ENCODE measurements at places on chromosomes 2 and 18. TPM values are rescaled to one million over a fixed set of nuclear protein-coding genes. Genes with fewer than 3 reads are reported as not detected.
A peak's percentile ranks its signal among the peaks of the same experiment; 100 is the strongest.

- H3K36me3 ChIP-seq = no peaks in the 10 kb centered on the region
- peaks cover 24% of the 10 kb centered on the region for H3K27me3 ChIP-seq
- no peak overlapping the region for H3K4me3 ChIP-seq
- peak overlapping the region; percentile 72 for H3K27ac ChIP-seq
These were observed 16.7 kb downstream of the PKDCC start for GRCh38 chr2:42064417-42064942.

DNA sequence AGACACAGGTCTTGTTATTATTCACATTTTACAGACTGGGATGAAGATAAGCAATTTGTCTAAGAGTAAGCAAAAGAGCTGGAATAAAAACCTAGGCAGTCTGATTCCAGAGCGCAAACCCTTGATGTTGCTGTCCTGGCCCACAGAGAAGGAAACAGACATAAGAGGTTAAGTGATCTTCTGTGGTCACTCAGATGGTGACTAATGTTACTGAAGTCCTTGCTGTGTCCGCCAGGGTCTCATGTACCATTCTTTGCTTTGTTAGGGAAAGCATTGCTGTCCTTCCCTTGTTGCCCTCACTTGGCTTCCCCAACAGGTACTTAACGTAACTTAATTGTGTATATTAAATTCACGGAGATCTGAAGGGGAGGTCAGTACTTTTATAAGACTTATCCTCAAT, 14.9 kb upstream of the FAP start:
- H3K4me3 ChIP-seq = no peak overlapping the region
- no peak for DNase-seq
- H3K27ac ChIP-seq = peak overlapping the region; percentile 93
- no peaks in the 10 kb centered on the region for H3K27me3 ChIP-seq
- H3K4me1 ChIP-seq = peaks cover 56% of the 10 kb centered on the region
- no peaks in the 10 kb centered on the region for H3K36me3 ChIP-seq

DNA sequence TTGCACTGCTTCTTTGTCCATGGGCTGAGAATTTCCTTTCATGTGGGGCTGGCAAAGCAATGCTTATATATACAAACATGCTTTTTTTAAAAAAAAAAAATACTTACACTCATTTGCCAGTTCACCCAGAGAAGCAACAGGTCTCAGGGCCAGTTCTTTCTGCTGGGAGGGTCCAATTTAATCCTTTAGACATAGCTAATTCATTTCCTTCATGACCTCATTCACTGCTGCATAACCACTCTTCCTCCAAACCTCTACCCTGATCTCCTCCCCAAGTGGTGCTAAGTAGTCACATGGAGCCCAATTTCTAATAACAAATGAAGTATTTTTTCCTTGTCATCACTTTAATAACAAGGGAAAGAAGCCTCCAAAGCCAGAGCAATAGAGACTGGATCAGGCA, 17.1 kb upstream of the TMEM178A start:
- no peaks in the 10 kb centered on the region for H3K36me3 ChIP-seq
- no peak overlapping the region for H3K27ac ChIP-seq
- no peak overlapping the region for H3K4me3 ChIP-seq
- DNase-seq = no peak
- H3K27me3 ChIP-seq = no peaks in the 10 kb centered on the region
- no peaks in the 10 kb centered on the region for H3K4me1 ChIP-seq

DNA sequence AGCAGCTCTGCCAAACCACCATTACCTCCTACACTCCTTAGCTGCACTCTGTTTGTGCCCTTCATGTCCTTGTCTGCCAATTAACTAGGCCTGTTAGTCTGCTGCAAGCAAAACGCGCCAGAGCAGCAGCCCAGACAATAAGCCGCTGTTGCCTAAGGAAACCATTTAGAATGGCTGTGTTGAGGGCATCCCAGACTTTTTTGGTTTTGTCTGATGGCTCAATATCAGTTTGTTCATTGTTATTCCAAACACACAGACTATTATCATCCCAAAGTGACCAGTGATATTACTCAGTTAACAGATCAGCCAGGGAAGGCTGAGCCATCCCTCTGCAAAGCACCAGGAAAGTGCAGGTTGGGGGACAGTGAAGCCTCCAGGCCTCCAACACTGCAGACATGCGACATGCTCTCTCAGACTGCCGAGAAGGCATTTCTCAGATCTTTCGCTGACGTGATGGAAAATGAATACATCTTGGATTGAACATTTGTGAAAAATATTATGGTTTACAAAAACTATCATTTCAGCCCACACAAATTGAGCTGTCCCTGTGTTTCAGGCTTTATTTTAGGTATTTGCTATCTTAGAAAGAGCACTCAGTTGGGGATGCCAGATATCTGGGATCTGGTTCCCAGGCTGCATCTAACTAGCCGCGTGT, 182.0 kb upstream of the HNRNPA3 start:
- no peaks in the 10 kb centered on the region for H3K36me3 ChIP-seq
- no peak overlapping the region for H3K4me3 ChIP-seq
- H3K27ac ChIP-seq = no peak overlapping the region
- H3K27me3 ChIP-seq = no peaks in the 10 kb centered on the region
- no peaks in the 10 kb centered on the region for H3K4me1 ChIP-seq

DNA sequence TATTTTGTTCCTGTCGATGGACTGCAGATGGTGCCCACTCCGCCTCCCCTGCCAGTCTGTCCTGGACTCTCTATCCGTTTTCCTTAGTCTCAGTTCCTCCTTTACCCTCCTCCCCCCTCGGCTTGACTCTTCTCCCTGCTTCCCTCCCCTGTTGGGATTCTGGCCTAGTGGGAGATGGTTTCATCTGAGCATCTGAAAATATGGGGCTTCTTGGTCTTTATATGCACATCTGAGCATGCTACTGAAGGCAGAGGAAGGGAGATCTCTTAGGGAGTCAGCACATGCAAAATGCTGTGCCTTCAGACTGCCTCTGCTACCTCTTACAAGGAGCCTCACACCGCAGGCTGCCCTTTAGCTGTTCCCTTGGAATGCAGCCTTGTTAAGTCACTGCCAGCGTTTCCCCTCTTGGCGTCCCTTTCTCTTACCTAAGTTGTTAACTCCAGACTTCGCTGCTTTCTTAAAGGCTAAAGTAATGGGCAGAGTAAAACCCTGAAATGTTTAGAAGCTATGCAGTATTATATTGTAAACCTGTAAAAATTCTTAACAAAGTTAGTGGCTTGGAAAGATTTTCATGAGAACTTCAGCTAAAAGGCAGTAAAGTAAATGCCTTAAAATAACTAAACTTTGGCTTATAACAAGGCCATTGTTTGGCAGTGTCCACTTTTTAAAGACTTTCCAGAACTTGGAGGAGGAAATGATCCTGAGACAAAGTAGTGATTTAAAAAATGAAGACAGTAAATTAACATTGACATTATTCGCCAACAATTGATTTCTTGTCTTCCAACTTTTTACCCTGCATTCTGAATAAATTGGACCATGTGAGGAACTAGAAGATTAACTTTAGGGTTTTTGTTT, 49.8 kb downstream of the LDLRAD4 start:
- peaks cover 5% of the 10 kb centered on the region for H3K27me3 ChIP-seq
- H3K4me3 ChIP-seq = no peak overlapping the region
- no peaks in the 10 kb centered on the region for H3K36me3 ChIP-seq
- no peaks in the 10 kb centered on the region for H3K4me1 ChIP-seq

GRCh38 chr18:75441896-75442295, 14.4 kb upstream of the SMIM21 start:
- H3K4me1 ChIP-seq = peaks cover 11% of the 10 kb centered on the region
- no peak for DNase-seq
- no peaks in the 10 kb centered on the region for H3K27me3 ChIP-seq

DNA sequence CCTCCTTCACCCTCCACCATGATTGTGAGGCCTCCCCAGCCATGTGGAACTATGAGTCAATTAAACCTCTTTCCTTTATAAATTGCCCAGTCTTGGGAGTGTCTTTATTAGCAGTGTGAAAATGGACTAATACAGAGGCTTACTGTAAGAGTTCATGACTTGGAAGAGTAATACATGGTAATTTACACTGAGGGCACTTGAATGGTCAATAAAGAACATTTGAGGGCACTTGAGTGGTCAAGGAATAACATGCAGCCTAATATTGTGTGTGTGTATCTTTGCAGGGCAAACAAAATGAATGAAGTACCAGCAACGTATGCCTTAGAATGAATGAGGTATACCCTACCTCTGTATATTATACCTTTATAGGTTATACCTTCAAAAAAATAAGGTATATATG, 190.4 kb upstream of the SOX11 start:
- H3K4me3 ChIP-seq = no peak overlapping the region
- DNase-seq = no peak
- no peaks in the 10 kb centered on the region for H3K4me1 ChIP-seq
- no peak overlapping the region for H3K27ac ChIP-seq

GRCh38 chr2:174654419-174654941, 56.9 kb upstream of the WIPF1 start:
- peak overlapping the region; percentile 37 for H3K27ac ChIP-seq
- H3K4me3 ChIP-seq = no peak overlapping the region
- no peaks in the 10 kb centered on the region for H3K27me3 ChIP-seq
- peaks cover 8% of the 10 kb centered on the region for H3K4me1 ChIP-seq
- DNase-seq = peak; percentile 66

GRCh38 chr18:45686891-45687611, 36.9 kb upstream of the SLC14A1 start:
- no peak overlapping the region for H3K27ac ChIP-seq
- no peaks in the 10 kb centered on the region for H3K27me3 ChIP-seq
- H3K4me3 ChIP-seq = no peak overlapping the region
- peaks cover 34% of the 10 kb centered on the region for H3K4me1 ChIP-seq
- DNase-seq = no peak

DNA sequence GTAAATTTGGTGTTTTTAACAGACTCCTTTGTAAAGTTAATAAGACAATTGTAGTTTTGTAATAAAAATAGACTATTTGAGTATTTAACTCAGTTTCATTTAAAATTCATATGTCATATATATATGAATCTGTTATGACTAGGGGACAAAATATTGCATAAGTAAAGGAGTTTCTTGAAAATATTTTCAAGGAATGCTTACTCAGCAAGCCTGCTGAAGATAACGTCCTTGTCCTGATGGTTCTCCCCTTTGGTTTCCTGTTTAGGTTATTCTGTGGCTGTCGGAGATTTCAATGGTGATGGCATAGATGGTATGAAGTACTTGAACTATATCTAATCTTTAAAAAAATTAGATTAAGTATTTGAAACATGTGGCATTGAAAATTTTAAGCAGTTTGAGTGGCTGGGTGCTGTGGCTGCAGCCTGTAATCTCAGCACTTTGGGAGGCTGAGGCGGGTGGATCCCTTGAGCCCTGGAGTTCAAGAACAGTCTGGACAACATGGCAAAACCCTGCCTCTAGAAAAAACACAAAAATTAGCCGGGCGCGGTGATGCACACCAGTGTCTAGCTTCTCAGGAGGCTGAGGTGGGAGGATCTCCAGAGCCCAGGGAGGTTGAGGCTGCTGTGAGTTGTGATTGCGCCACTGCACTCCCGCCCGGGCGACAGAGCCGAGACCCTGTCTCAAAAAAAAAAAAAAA, 47.1 kb downstream of the ITGAV start:
- no peak overlapping the region for H3K4me3 ChIP-seq
- peaks cover 9% of the 10 kb centered on the region for H3K4me1 ChIP-seq
- H3K36me3 ChIP-seq = peaks cover 37% of the 10 kb centered on the region
- H3K27ac ChIP-seq = no peak overlapping the region
- no peak for DNase-seq
- H3K27me3 ChIP-seq = no peaks in the 10 kb centered on the region

DNA sequence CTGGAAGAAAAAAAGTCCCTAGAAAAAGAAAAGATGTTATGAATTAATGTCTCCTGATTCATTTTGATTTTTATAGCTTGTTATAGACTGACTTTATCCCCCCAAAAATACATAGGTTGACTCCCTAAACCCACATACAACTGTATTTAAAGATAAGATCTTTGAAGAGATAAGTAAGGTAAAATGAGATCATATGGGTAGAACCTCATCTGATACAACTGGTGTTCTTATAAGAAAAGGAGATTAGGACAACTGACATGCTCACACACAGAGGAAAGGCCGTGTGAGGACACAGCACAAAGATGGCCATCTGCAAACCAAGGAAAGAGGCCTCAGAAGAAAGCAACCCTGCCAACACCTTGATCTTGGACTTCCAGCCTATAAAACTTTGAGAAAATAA, 117.5 kb downstream of the CD226 start:
- no peaks in the 10 kb centered on the region for H3K4me1 ChIP-seq
- H3K36me3 ChIP-seq = no peaks in the 10 kb centered on the region
- DNase-seq = no peak

DNA sequence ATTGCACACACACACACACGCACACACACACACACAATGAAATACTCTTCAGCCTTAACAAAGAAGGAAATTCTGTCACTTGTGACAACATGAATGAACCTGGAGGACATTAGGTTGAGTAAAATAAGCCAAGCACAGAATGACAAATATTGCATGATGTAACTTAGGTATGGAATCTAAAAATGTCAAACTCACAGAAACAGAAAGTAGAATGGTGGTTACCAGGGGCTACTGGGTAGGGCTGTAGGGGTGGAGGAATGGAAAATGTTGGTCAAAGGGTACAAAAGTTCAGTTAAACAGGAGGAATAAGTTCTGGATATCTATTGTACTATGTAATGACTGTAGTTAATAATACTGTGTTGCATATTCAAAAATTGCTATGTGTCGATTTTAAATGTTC, 29.5 kb downstream of the SCN2A start:
- no peaks in the 10 kb centered on the region for H3K36me3 ChIP-seq
- H3K27ac ChIP-seq = no peak overlapping the region
- no peak overlapping the region for H3K4me3 ChIP-seq
- no peaks in the 10 kb centered on the region for H3K27me3 ChIP-seq

DNA sequence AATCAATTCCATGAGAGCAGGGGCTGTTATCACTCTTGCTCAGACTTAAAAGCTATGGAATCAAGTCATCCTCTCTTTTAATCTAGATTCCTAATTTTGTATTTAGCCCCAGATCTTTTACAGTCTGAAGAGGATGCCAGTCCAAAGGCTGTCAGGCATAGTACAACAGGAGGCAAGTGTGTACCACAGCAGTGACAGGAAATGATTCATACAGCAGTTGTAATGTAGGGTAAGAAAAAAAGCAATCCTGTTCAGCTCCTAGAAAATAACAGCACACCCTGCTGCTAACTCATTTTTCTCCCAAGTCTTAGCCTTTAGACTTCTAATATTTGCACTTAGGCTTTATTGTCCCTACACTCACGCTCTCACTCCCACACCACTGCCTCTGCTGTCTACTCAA, 127.8 kb upstream of the SYT4 start:
- H3K27ac ChIP-seq = no peak overlapping the region
- H3K4me3 ChIP-seq = no peak overlapping the region
- H3K36me3 ChIP-seq = no peaks in the 10 kb centered on the region
- H3K4me1 ChIP-seq = no peaks in the 10 kb centered on the region
- DNase-seq = no peak

DNA sequence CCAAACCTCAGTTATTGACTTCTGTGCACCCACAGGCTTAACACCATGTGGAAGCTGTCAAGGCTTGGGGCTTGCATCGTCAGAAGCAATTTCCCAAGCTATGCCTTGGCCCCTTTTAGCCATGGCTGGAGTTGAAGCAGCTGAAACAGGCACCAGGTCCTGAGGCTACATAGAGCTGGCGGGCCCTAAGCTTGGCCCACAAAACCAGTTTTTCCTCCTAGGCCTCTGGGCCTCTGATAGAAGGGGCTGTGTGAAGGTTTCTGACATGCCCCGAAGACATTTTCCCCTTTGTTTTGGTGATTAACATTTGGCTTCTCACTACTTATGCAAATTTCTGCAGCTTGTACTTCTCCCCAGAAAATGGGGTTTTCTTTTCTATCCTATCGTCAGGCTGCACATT, 9.1 kb upstream of the TMX3 start:
- no peak for DNase-seq
- no peaks in the 10 kb centered on the region for H3K36me3 ChIP-seq
- H3K27me3 ChIP-seq = no peaks in the 10 kb centered on the region
- peaks cover 14% of the 10 kb centered on the region for H3K4me1 ChIP-seq

PLGLB1 gene
- total RNA-seq = 2.9 TPM

TMEM18 gene
- total RNA-seq = 15.0 TPM

CAVIN2 gene
- 1.8 TPM for total RNA-seq

ANO7 gene
- total RNA-seq = 1.2 TPM

ELOA2 gene
- total RNA-seq = not detected

PSMD14 gene
- total RNA-seq = 74.2 TPM

CBLN2 gene
- not detected for total RNA-seq

Measured in osteoblast (primary cell).